ENCODE measurements at places on chromosomes 4 and X.

DNA sequence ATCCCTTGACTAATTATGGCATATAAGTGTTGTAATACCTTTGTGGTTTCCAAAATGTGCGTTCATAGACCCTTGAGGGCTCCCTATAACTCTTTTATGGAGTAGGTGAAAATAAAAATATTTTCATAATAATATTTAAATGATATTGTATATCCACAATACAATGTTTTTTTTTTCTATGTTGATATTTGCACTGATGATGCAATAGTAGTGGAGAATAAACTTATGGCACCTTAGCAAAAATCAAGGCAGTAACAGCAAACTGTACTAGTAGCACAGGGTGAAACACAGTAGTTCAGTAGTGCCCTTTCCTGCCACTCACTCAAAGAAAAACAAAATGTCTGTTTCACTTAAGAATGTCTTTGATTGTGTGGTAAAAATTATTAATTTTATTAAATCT is 465.3 kb downstream of the C4orf33 start:
- no peak for DNase-seq

GRCh38 chr4:15303052-15303641 is 124.7 kb upstream of the C1QTNF7 start:
- DNase-seq = no peak

DNA sequence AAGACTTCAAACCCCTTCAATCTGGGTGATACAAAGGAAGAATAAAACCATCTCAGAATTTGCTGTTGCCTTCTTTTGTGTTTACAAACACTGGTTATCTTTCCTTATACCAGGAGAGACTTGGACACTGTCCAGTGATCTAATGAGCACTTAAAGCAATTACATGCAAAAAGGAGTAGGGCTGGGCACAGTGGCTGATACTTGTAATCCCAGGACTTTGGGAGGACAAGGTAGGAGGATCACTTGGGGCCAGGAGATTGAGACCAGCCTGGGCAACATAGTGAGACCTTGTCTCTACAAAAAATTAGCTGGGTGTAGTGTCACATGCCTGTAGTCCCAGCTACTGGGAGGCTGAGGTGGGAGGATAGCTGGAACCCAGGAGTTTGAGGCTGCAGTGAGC is 95.7 kb upstream of the DRD5 start:
- no peak for DNase-seq

GRCh38 chrX:69028006-69028760 is 137.1 kb downstream of the PJA1 start:
- no peak for DNase-seq

GRCh38 chr4:835148-836002 is 9.4 kb upstream of the CPLX1 start:
- no peak for DNase-seq

- DNase-seq = no peak
Measured at GRCh38 chrX:151631822-151632221, 63.4 kb upstream of the PRRG3 start.

GRCh38 chr4:189838821-189839497 is 101.7 kb upstream of the FRG1 start:
- no peak for DNase-seq

GRCh38 chr4:84496706-84497503 is 2.2 kb downstream of the NKX6-1 start:
- DNase-seq = no peak

GRCh38 chr4:8227771-8228318 is 28.8 kb downstream of the SH3TC1 start:
- DNase-seq = no peak

DNA sequence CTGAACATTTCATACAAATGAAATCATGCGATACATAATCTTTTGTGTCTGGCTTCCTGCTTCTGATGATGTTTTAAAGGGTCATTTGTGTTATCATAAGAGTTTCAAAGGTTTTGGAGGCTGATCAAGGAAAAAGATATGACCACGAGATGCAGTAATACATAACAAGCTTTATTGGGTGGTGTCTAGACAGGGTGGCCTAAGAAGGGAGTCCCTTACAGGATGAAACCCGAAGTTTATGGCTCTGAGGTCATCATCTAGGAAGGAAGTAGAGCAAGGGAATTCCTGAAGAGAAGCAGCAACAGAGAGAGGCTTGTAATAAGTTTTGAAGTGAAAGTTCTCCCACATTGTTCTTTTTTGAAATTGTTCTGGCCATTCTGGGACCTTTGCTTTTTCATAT is 40.8 kb upstream of the SOD3 start:
- no peak for DNase-seq

- no peak for DNase-seq
Measured at GRCh38 chrX:113804819-113805218, 779.1 kb upstream of the HTR2C start.

DNA sequence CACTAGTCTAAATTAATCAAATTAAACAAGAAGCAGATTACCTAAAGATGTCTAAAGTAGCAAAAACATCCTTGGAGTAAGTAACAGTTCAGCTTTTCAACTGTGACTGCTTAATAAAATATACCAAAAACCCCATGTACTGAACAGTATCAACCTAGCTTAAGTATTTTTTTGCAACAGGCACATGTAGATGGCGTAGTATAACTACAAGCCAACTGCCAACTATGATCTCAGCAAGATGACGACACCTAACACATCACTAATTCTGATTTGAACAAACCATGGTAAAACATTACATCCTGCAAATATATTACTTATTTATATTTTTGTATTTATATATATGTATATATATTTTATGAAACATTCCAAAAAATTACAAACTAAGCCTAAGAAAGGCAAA is 24.5 kb downstream of the DHX15 start:
- DNase-seq = no peak

DNA sequence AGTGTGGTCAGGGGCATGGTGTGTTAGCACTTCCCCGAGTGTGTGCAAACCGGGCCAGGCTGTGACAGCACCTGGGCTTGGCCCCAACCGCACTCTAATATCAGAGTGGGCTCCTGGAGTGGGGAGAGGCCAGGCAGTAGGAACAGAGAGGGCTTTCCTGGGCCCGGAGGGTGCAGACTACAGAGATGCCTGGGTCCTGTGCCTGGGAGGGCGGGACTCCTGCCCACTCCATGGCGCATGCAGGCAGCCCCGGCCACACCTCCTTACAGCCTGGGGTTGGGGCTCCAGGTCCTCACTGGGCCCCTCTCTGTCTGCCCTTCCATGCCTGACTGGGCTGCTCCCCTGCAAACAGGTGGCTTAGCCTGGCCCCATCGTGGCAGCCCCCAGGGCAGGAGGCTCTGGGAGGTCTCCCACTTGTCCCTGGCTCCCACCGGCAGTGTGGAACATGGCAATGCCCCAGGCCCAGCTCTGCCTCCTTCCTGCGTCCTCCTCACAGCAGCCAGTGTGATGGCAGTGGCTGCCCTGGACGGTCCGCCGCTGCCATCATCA is 60.4 kb downstream of the AGA start:
- no peak for DNase-seq

DNA sequence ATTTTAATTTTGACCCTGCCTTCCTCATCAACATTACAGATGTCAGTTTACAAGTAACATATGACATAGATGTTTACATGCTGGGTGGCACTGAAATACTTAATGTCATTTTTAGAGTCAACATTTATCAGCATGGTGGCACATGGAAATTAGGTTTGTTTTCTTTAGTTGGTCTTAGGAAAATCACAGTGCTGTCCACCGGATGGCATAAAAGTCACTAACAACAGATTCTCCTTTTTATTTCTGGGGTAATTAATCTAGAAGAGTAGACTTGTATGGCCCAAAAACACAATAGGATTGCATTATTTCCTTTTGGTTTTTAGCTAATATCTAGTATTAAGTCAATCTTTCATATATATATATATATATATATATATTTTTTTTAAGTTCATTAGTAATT is 88.6 kb upstream of the HHIP start:
- DNase-seq = no peak

GRCh38 chrX:46130247-46130646 is 415.0 kb downstream of the ZNF674 start:
- no peak for DNase-seq

- DNase-seq = no peak
Measured at GRCh38 chr4:180336494-180337090, 1906.6 kb upstream of the TENM3 start.

DNA sequence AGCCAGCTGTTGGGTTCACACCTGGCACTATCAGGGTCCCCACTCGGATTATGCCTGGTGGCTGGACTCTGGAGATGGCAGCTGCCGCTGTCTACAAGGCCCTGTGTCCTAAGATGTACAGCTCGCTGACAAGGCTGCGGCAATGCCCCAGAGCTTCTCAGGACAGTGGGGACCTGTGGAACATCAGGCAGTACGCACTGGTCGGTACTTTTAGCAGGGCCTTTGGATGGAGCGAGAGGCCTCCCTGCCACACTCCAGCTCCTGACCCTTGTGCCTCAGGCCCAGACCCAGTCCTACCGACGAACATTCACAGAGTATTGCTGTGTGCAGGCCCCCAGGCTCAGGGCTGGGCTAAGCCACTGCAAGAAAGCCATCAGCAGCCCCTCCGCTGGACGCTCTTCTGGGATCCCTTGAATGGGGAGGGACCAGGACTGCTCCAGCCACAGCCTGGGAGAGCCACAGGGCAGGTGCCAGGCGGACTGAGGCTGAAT is 45.7 kb upstream of the HMX1 start:
- DNase-seq = no peak

DNA sequence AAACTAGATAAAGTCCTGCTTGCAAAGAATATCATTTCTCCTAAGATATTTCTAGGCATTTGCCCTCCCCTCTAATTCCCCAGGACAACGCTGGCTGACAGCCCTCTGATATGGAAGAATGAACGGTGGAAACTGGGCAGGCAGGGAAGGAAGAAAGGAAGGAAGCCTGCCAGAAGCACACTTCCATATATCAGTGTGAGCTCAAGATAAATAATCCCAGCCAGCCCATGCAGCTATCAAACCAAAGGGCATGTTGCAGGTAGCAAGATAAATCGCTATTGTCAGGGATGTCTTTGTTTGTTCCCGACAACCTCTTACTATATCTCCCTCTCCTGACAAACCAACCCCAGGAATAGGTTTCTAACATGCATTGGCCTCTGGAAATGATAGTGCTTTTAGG is 412.8 kb downstream of the HNRNPD start:
- no peak for DNase-seq

DNA sequence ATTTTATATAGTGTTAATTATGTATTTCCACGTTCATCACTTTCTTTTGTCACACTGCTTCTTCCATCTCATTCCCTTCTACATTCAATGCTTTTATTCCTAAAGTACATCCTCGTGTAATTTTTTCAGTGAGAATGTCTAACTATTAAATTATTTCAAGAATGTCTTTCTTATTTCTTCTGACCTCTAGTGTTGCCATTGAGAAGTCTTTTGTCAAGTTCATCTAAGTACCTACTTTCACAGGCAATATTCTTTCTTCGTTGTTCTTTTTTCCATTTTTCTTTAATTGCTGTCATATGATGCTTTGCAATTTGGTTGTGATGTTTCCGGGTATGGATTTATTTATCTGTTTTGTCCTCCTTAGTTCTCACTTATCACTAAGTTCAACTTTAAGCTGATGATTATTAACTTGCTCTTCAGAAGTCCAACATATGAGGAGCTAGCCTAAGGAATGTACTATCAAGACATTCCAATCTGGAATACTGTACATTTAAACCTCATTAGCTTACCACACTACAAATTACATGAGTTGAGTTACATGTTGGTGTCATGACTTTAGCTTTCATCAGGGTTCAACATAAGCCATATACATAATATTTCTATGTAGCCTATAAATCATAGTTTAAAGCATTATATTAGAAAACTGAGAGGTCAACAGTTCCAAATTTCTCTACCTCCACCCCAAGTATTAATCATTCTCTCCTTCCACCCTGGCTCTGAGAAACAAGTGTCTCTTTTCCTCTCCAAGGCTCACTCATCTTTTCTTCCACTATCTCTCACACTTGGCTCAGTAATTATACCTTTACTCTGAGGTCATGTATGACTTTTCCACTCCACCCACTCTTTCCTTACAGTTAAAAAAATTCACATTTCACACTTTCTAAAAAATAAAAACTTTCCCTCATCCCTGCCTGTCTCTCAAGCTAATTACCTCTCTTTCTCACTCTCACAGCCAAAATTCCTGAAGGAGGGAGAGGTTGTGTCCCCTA is 81.5 kb downstream of the COX18 start:
- no peak for DNase-seq

GRCh38 chr4:106766519-106766918 is 269.6 kb downstream of the DKK2 start:
- no peak for DNase-seq

GRCh38 chr4:177351622-177352244 is 42.1 kb downstream of the NEIL3 start:
- DNase-seq = no peak

DNA sequence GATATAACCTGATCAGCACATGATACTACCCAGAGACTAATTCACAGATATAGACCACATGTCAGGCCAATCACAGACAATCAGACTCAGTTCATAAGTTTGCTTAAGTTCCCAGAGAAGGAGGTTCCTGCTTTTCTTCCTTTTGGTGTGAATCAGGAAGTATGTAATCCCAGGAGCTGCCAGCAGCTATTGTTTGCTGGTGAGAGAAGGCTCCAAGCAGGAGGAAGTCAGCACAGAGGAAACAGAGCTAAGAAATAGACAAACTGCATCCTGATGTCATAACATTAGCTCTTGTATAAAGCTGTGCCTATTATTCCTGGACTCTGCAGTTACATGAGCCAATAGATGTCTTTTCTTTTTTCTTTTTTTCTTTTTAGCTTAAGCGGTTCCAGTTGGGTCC is 50.9 kb downstream of the UCHL1 start:
- DNase-seq = no peak

DNA sequence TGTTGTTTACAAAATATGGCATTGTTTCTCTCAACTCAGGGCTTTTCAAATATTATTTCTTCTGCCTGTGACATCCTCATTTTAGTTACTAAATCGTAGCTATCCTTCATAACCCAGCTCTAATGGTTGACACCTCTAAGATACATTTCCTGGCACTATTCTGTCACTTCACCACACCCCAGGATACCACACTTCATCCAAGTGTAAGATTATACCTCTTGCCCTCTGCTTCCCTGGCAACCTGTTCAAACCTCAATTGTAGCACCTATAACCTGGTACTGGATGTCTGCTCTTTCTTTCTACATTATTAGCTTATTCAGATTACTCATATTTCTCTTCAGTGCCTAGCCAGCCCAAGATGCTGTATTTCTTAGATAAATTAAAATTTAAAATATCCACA is 175.7 kb upstream of the SPIN4 start:
- DNase-seq = no peak

DNA sequence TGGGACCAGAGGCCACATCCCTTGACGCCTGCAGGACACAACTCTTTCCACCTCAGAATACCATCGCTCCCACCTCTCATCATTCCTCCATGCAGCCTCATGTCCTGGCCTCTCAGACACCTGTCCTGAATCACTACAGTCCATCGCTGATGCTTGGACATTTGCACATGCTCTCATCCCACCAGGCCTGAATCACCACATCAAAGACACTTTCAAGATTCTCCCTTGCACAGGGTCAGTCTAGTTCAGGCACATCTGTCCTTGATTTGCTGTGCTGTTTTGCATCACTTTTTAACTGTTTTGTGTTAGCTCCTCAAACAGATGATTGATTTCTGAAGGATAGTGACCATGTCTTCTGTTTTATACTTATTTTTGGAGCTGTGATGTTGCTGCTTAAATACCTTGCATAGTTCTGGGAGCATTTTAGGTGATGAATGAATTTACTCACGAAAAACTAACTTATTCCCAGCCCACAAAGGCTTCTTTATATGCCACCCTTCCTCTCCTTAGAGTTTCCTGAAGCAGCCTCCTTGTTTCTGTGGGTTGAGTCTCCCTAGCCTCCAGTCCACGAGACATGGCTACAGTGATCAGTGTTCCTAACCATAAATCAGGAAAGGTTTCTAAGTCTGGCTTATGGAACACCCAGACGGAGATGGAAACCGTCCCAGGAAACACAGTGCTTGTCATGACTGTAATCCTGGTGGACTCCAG is 2.6 kb downstream of the FAM114A1 start:
- DNase-seq = no peak
